ENCODE measurements at places on chromosomes 7 and 10. TPM values are rescaled to one million over a fixed set of nuclear protein-coding genes. Genes with fewer than 3 reads are reported as not detected.

- no peak for DNase-seq
Measured at GRCh38 chr10:30902621-30903396, 128.9 kb downstream of the ZNF438 start.

The ZMIZ1 gene
- 84.7 TPM for total RNA-seq

- DNase-seq, result no peak
Measured at GRCh38 chr10:25556457-25556856, 377.6 kb upstream of the MYO3A start.

- no peak for DNase-seq
Measured at GRCh38 chr10:71131096-71131495, 81.3 kb upstream of the UNC5B start.

The TFPI2 gene
- 7.1 TPM for total RNA-seq

DNA sequence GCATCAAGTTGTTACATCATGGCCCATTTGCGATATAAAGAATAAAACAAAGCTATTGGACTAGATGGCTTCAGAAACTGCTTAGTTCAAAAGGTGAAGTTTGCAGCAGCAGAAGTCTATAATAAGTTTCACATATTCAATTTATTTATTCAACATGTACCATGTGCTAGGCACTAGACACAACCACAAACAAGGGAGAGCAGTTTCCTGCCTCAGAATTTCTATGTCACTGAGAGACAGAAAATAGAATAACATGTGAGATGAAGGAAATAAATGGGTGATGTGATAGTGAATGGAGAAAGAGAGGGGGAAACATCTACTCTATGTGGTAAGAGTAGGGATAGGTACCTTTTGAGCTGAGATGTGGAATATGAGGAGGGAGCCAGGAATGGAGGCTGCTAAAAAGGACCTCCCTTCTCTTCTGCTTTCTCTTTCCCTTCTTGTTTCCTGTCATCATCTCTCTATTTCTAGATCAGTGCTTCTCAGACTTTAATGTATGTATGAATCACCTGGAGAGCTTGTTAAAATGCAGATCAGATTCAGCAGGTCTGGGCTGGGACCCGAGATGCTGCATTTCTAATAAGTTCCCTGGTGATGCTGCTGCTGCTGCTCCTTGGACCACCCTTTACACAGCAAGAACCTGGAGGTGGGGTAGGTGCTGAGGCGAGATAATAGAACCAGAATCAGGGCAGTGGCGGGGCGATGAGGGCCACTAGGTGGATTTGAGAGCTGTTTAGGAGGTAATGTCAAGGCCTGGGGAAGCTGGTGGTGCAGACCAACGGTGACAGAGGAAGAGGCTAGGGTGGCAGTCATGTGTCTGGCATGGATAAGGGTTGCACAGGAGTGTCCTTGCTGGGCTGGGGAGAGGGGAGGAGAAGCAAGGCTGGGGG is 13.7 kb upstream of the INMT start:
- peak; percentile 29 for DNase-seq

- no peak for DNase-seq
Measured at GRCh38 chr10:116209781-116210180, 63.2 kb downstream of the GFRA1 start.

DNA sequence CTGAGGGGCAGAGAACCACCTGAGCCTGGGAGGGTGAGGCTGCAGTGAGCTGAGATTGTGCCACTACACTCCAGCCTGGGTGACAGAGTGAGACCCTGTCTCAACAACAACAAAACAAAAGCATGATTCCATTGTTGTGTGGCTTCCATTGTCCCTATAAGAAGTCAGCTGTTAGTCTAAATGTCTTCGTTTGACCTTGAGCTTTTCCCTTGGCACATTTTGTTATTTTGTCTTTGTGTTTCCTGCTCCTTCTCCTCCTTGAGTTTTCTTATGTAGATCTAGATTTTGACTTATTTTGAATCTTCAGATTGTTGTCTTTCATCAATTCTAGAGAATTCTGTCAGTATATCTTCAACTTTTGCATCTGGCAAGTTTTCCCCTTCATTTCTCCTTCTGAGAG is 13.6 kb upstream of the JAKMIP3 start:
- DNase-seq, result no peak

DNA sequence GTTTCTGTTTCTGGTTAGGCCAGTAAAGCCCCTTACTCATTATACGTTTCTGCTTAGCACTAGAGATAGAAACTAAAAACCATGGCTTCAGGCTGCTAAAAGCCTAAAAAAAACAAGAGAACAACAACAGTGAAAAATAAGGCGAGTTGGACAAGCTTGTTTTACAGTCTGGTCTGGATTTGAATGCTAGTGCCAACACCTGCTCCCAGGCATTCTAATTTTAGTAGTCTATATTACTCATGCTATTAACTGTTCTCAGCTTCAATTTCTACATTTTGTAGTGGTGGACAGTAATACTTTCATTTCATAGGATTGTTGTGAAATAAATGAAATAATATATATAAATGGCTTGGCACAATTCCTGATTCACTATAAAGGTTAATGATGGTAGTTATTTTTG is 108.5 kb downstream of the HBP1 start:
- no peak for DNase-seq

- no peak for DNase-seq
Measured at GRCh38 chr7:64308016-64308270, 5.8 kb upstream of the ZNF736 start.

The EBF3 gene
- 0.20 TPM for total RNA-seq

The GNAT3 gene
- not detected for total RNA-seq

GRCh38 chr7:107971613-107972012 is 31.3 kb downstream of the LAMB1 start:
- DNase-seq, result no peak

DNA sequence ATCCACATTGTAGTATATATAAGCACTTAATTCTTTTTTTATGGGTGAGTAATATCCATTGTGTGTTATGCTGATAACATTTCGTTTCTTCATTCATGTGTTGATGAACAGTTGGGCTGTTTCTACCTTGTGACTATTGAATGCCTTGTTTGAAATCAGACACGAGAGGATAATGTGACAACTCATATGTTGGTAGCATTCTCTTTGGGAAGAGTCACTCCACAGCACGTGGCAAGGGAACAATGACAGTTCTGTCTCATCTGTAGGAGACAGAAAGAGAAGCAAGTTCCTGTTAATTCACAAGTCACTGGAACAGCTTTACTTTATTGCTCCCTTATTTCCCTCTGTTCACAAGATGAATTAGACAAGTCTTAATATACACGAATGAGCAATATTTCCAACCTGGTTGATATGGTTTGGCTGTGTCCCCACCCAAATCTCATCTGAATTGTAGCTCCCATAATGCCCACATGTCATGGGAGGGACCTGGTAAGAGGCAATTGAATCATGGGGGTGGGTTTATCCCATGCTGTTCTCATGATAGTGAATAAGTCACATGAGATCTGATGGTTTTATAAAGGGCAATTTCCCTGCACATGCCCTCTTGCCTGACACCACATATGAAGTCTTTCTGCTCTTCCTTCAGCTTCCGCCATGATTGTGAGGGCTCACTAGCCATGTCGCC is 125.3 kb downstream of the SEC23IP start:
- DNase-seq, result no peak

The CFAP70 gene
- total RNA-seq, result 2.7 TPM

DNA sequence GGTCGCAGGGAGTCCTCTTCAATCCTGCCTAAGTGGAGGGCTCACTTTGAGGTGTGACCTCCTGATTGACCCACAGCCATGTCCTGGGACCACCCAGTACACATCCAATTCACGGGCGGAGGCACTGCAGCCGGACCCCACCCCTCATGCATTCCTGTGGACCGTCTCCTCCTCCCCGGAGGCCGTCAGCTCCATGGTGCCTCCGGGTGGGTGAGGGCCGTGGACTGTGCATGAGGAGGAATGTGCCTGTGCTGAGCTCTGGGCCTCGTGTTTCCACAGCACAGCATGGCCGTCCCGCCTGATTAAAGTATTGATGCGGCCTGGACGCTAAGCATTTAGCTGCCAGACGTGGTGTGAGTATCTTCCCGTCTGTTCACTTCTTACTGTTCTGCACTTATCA is 52.8 kb downstream of the CFAP46 start:
- DNase-seq, result peak; percentile 18

GRCh38 chr10:178208-178607 is 43.0 kb downstream of the ZMYND11 start:
- no peak for DNase-seq

The SLC39A12 gene
- total RNA-seq, result 0.29 TPM

GRCh38 chr7:96527133-96527827 is 182.4 kb downstream of the SEM1 start:
- DNase-seq, result no peak

The CALHM3 gene
- total RNA-seq, result not detected

- DNase-seq, result no peak
Measured at GRCh38 chr10:21202776-21203462, 305.8 kb upstream of the NEBL start.

DNA sequence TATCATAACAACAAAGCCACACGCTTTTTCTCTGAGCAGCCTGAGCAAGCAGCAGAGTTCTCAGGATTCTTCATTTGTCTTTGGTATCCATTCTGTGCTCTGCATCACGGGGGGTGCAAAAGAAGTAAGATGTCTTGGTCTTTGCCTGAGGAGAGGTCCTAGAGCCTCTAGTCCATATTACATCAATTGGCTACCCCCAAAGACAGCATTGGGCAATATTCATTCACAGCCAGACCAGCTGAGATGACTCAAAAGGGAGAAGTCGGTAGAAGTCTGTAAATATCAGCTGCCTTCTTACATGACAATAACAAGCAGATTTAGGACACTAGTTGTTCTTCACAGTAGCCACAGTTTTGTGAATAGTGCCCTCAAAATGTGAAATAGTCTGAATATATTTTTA is 66.6 kb downstream of the FZD1 start:
- no peak for DNase-seq

GRCh38 chr10:102157224-102157623 is 5.0 kb downstream of the NOLC1 start:
- no peak for DNase-seq

DNA sequence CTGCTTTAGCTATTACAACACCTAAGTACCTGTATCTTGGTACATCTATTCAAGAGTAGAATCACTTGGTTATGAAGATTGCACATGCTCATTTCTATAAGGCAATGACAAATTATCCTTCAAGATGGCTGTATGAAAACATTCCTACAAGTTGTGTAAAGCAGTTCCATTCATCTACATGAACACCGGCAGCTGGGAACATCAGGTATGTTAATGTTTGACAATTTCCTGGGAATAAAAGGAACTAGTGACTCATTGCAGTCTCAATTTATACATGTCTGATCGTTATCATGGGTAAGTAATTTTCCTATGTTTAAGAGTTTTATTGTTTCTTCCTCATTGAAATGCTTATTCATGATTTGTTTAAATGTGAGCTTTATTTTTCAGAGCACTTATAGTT is 203.2 kb upstream of the SEMA3E start:
- no peak for DNase-seq

The UCN3 gene
- total RNA-seq, result 1.2 TPM

DNA sequence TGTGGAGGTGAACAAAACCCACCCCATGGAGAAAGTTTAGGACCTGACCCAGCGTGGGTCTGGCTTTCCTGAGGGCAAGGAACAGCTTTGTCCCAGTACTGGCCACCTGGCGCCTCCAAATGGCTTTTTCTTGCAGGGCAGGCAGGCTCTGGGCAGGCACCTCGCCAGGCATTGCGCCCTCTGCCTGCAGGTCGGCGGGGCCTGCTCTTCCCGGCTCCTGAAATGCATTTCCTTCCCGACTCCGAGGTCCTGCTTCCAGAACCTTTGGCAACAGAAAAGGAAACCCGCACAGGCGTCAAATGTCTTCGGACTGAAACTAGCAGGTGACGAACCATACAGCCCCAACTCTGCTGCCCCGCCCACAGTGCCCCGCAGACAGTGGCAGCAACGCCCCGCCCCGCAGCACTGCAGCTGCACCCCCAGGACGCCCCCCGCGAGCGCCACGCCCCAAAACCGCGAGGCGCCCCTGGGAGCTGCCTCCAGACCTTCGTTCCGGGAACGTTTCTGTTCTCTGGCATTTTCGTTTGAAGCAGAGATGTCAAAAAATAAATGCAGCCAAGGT is 65.5 kb downstream of the C10orf143 start:
- peak; percentile 48 for DNase-seq

DNA sequence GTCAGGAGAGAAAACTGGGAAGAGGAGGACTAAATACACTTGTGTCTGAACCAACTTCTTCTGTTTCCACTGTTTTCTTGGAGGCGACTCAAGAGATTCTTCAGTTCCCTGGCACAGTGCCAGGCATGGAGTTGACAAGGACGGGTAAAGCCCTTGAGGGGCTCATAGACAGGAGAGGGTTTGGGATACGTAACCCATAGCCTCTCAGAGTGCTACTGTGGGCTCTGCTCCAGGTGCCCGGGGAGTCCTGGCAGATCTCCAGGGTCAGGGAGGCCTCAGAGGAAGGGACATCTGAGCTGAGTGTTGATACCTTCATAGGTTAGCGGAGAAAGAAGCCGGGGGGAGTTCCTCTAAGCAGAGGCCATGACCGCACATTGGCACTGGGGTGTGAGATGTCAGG is 42.0 kb downstream of the GALNT17 start:
- DNase-seq, result no peak

DNA sequence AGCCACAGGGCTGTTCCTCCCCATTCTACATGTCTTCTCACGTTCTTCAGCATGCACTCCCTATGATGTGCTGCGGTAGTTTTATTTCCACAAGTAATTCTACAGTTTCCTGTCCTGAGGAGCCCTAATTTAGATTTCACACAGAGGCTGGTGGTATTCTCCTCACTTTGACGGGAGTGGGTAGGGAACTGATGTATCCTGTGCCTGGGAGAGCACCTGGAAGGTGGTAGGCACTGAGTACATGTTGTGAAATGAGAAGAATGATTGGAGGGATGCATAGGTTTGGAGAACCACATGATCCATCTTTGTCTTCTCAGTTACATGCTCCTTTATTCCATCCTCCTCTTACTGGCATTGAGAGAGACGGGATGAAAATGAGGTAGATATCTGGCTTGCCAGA is 118.2 kb upstream of the CCDC6 start:
- DNase-seq, result no peak

The SPACDR gene
- 1.8 TPM for total RNA-seq

DNA sequence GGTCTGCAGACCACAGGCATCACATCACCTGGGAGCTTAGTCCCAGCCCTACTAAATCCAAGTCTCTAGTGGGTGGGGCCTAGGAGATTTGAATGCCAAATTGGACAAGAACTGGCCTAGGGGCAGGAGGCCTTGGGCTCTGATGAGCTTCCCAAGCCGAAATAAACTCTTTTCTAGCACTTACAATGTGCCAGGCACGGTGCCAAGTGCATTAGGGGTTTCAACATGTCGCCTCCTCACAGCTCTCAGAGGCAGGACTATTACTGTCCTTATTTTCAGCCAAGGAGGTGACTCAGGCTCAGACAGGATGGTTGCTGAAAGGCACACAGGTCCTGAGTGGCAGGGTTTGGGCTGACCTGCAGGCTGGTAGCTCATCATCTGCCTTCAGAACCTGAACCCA is 9.2 kb upstream of the CPA1 start:
- no peak for DNase-seq

The NPTX2 gene
- 2.1 TPM for total RNA-seq

DNA sequence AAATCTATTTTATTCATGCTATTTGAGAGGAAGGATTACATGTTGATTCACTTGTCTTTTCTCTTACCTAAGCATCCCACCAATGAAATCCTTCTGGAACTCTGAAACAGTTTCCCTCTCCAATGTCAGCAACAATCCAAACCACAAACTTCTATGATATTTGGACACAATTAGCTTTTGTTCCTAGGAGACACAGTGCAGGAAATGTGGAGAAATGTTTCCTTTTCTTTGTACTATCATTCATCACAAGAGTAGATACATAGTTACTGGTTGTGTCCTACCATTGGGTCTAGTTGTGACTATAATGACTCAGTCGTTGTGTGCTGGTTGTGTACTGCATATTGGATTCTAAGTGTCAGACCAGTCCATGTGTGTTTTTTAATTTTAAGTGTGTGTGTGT is 156.8 kb upstream of the MAGI2 start:
- DNase-seq, result no peak

- no peak for DNase-seq
Measured at GRCh38 chr10:112790921-112791320, 159.1 kb upstream of the TCF7L2 start.

All from upper lobe of right lung (tissue), 1 donor.